NCI-H82 (cell line): ENCODE measurements at places on chromosomes 6 and 20.

DNA sequence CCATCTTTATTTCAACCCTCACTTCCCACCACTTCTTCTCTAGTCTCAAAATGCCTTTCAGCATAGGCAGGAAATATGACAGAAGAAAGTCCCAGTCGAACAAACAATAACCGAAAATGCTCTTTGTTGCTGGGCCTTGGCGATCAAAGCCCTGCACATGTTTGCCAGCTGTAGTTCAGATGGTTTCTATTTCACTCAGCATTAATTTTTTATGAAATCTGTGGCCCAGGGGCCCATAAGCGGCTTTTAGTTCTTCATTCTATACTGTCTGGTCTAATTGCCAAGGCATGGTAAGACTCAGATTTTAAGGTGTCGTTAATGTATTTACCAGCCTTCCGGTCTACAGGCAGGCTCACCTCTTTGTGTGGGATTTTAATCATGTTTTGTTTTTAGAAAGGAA lies 10.9 kb upstream of the F13A1 start:
- no peak for DNase-seq

DNA sequence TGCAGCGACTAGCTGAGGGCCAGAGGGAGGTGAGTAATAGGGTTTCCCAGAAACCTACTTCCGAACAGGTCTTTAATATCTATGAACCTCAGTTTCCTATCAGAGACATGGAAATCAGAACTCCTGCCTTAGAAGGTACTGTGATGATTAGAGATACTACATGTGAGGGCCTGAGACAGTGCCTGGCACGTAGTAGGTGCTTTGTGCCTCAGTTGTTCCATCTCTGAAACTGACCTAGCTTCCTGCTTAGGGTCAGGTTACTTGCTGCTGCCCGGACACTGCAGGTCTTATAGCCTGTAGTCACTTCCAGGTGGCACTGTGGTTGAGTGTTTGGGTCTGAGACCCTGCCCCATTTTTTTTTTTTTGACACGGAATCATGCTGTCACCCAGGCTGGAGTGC lies 20.9 kb downstream of the RAB44 start:
- no peak for DNase-seq

DNA sequence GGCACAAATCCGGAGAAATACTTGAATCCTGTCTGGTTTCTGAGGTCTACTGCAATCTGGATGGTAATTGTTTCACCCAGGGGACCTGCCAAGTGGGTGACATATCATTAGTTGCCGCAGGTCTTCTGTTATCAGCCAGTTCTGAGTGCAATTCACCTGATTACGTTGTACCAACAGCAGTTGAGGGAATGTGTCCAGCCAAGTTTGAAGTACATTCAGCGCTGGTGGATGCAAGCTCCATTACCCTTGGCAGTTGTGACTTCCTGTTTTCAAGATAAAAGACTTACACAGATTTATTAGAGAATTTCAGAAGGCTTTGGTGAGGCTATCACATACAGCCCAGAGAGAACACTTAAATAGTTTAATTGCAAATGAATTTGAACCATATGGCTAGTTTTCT lies 42.8 kb downstream of the FNDC1 start:
- DNase-seq: no peak

DNA sequence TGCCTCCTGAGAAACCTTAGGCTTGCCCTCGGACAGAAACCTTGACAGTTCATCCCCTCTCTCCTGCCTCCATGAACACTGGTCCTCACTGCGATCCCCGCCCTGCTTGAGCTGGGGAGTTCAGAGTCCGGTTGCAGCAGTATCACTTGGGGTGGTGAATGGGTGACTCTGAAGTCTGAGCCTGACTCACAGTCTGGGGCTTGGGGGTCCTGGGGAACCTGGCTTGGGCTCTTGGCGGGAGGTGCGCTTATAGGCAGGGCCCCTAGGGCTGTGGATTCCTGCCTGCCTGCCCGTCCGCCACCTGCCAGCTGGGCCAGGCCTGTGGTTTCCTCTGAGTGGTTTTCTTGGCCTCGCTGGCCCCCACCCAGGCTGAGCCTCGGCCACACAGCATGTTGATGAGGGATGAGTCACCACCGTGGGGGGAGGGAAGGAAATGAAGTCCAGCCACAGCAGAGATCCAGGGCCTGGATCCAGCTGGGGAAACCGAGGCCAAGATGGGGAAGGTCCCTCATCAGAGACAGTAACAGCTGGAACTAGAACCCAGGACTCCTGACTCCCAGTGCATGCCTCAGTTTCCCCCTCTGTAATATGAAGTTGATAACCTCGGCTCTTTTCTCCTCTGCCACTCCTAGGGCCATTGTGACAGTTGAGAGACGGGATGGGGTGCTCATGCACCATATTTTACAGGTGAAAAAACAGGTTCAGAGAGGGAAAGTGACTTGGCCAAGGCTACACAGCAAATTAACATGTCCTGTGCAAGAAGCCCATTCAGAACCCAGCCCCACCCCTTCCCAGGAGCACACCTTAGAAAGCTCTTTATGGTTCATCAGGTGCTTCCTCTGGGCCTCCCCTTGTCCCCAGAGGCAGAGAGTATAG lies 9.2 kb downstream of the FOXS1 start:
- no peak for DNase-seq

- DNase-seq: no peak
Measured at GRCh38 chr20:32524829-32525501, 60.2 kb downstream of the NOL4L start.

GRCh38 chr20:1493536-1493935 lies 2.3 kb upstream of the SIRPB2 start:
- no peak for DNase-seq

- DNase-seq: no peak
Measured at GRCh38 chr20:1700990-1701389, 43.4 kb upstream of the SIRPG start.

GRCh38 chr6:43868467-43868866 lies 98.5 kb downstream of the VEGFA start:
- no peak for DNase-seq

- no peak for DNase-seq
Measured at GRCh38 chr6:127966616-127967015, 65.8 kb upstream of the THEMIS start.

DNA sequence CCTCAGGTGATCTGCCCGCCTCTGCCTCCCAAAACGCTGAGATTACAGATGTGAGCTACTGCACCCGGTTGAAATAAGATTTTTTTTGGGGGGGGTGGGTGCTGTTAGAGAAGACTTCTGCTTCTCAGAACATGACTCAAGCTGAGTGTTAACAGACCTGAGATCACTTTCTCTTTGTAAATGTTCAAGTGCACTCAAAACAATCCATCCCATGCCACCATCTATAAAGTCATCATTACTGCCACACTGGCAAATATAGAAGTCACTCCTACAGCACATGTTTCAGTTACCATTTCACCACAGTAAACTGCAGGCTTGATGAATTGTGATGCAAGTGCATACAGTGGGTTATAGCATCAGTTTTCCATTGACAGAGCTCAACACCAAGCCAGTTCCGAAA lies 9.0 kb downstream of the VPS16 start:
- DNase-seq: no peak
